Hypothalamus (tissue), 51 donors: ENCODE measurements at places on chromosomes 5 and 9.

- DNase-seq = no peak
Measured at GRCh38 chr9:129122133-129122532, 10.9 kb downstream of the PTPA start.

- DNase-seq = no peak
Measured at GRCh38 chr5:154394307-154394706, 51.5 kb upstream of the SAP30L start.

DNA sequence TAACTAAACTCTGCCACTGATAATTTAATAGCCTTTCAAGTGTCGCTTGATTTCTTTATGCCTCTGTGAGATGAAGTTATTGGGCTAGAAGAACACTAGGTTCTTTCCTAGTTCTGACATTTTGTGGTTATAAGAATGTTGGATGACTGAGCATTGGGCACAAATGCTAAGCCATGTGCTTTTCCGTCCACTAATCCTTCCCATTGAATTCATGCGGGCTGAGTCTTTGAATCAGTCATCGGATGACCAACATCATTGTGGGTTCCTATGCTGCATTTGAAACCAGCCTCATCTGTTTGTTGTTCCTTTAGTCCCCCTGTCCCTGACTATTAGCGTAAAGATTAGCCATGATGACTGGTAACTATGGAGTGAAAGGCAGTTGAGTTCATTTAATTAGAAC is 58.5 kb downstream of the ALDH1A1 start:
- DNase-seq = no peak

DNA sequence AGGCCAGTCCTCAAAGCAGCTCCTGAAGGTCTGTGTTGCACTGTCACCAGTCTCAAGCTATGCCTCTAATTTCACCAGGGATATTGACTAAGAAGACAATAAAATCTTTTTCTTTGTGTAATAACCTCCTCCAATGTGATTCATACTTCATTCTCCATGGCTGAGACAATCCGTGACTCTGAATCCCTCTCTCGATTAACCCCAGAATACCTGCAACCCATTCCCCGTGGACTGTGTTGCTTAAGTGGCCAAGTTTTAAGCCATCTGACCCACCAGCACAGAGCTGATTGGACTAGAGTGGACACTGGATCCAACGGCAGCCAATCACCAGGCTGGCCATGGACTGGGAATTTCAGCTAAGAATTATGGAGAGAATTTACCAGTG is 5.4 kb upstream of the CCIN start:
- peak; percentile 65 for DNase-seq

DNA sequence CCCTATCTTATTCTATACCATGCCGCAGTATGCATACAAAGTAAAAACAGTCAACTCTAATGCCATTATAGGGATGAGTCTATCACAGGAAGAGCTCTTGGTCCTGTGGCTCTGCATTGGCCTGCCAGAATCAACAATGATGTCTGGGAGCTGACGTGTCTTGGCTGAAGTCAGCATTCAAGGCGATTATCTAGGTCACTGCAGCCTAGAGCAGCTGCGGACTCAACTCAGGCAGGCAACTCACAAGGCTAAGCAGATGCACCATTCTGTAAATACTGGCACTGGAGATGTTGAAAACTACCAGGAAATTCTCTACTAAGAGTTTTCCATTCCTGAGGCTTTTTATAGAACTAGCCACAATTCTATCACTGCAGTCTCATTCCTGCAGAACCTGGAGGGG is 13.3 kb downstream of the SPATA9 start:
- DNase-seq = no peak

- no peak for DNase-seq
Measured at GRCh38 chr9:85484235-85484634, 257.5 kb downstream of the AGTPBP1 start.

GRCh38 chr5:129113867-129114266 is 19.3 kb downstream of the ISOC1 start:
- DNase-seq = no peak

DNA sequence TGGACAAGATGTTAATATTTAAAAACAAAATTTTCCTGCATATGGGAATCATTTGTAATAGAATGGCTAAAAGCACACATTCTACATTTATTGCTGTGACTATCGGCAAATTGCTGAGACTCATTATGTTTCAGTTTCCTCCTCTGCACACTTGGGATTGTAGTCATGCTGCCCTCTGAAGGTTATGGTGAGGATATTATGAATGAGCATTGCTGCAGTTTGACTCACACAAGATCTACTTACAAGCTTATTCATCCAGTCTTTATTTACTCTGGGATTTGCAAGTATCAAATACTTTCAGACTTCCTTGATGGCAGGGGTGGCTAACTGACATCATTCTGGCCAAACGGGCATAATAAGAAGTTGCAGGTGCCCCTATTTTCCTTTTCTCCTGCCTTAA is 9.5 kb upstream of the NFIL3 start:
- no peak for DNase-seq

GRCh38 chr5:96743065-96743768 is 64.5 kb downstream of the ERAP1 start:
- no peak for DNase-seq

DNA sequence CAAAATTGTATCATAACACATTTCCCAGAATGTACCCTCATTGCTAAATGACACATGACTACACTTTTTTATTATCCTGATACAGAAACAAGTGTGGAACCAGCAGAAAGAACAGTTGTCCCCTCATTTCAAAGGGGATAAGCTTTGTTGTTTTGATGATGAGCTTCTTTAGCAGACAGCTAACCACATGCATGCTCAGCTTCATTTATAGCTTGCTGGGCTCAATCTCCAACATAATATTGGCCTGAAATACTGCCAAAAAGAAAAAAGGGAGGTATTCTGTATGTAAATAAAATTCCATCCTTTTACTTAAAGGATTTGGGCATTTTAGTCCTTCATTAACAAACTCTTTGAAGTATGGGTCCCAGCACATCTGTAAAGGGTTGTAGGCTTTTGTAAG is 120.4 kb downstream of the SPATA31D1 start:
- no peak for DNase-seq

DNA sequence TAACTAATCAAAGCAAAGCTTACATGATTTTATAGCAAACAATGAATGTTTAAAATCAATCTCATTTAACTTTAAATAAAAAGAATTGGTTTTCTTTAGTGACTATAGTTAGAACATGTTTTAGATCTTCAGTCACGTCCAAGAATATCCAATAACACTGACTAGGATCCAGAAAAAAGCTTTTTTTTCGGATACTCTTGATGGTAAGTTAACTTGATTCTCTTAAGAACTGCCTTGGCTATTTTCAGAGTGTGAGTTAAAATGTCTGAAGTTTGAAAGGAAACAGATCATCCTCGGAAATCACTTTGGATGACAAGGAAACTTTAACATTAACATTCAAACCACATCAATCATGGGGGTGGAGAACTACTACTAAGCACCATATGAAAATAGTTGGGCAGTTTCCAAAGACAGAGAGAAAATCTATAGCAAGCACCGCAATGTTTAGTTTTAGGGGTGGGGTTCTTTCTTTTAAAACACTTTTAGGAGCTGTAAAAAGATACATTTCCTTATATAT is 83.7 kb upstream of the SLC27A6 start:
- no peak for DNase-seq

DNA sequence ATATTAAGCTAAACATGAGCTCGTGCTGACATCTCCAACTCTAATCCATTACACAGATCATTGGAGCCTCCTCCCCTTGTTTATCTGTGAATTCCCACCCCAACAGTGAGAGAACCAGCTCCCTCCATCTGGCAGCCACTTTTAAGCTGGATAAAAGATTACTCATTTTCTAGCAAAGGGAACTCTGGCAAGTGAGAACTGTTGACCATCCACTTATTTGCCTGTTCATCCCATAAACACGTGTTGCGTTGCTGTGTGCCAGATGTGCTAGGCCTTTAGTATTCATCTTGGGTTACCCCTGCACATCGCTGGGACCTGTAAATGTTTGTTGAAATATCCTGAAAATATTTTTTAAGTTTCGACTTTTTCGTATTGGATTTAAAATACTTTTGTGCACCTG is 2.4 kb upstream of the TOR1A start:
- DNase-seq = no peak

GRCh38 chr5:80481019-80481893 is 6.6 kb upstream of the FAM151B start:
- no peak for DNase-seq

DNA sequence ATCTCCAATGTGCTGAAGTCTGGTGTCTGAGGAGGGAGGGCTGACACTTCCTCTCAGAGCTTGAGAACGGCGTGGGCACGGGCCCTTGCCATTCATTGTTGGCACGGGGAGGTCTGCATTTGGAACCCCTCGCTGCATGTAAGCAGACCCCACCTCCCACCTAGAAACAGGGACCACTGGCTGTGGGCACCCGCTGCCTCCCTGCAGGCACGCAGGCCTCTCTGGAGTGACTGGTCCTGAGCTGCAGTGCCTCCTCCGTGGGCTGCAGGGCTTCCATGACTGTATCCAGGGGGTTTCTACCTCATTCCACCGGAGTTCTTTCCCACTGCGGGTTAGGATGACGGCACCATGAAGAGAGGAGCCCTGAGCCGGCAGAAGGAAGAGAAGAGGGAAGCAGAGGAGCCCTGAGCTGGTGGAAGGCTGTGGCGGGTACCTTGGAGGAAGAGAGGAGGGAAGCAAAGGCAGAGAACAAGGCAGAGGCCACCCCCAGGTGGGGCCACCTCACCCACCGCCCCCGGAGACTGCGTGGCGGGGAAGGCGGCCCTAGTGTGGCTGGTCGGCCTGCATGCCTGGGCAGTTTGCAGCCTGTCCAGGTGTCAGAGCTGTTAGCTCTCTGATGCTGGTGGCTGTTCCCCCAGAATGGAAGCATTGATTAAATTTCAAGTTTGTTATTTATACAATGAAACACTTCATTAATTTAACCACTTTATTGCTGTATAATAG is 74.9 kb upstream of the CACNA1B start:
- DNase-seq = no peak

DNA sequence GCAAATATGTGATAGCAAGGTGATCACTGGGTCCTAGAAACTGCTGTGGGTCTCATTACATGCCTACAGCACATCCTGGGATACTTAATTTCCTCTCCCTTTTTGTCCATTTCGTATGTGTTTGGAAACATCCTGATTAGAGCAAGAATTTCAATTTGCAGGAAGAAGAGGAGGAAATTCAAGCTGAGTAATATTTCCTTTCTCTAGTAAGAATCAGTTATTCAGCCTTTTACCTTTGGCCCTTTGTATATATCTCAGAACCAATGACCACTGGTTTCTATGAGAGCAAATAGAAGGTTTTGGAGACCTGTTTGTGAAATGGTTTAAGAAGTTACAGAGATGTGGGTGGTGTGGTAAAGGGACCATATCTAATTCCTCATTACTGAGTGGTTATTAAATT is 171.6 kb downstream of the RMI1 start:
- no peak for DNase-seq

GRCh38 chr9:969310-970150 is 6.9 kb upstream of the DMRT3 start:
- no peak for DNase-seq

GRCh38 chr5:5487585-5488360 is 65.3 kb downstream of the ICE1 start:
- DNase-seq = no peak

GRCh38 chr5:150219861-150220260 is 30.0 kb downstream of the SLC6A7 start:
- DNase-seq = no peak

GRCh38 chr5:135559354-135559753 is 19.4 kb downstream of the CXCL14 start:
- no peak for DNase-seq

GRCh38 chr5:170439223-170439943 is 50.2 kb upstream of the KCNMB1 start:
- DNase-seq = peak; percentile 10

DNA sequence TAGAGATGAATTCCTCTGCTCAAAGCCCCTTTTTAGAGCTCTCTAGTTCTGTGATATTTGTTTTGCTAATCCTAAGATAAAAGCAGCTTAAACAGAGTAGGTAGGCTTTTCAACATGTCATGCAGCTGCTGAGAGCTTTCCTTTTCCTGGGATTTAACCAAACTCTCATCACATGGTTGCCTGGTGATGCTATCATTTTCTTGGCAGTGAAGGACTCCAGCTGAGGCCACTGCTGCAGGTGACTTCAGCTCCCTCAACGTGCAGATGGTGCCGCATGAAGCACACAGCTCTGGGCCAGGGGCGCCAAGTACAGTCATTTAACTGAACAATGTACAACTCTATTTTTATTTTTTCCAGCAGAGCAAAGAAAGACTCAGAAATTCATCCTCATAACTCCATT is 42.2 kb downstream of the SECISBP2 start:
- no peak for DNase-seq

DNA sequence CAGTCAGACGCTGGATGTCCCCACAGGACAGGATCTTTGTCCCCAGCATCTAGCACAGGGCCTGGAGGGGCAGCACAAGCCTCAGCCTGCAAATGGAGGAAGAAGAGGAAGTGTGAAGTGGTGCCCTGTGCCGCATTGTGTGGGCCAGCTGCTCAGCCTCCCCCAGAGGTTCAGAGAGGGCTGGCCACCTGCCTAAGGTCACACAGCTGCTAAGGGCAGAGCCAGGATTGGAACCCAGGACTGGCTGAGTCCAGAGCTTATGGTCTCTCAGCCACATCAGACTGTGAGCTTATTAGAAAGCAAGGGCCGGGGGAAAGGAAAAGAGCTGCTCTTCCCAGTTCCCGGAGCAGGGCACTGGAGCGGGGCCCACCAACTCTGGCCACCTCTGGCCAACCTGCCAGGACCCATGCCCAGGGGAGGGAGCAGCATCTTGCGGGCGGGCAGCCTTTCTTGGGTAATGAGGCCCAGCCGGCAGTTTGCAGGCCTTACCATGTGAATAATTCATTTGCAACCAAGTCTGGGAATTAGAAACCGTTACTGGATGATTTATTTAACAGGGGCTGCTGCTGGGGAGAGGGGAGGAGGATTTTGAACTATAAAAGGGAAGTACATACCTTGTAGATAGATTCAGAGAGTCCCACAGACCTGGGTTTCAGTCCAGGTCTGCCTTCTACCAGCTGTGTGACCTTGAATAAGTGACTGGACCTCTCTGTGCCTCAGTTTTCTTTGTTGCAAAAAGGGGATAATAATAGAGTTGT is 11.6 kb upstream of the CRB2 start:
- DNase-seq = no peak
